Activated CD4-positive, alpha-beta T cell treated with anti-CD3 and anti-CD28 coated beads for 4 hours (primary cell): ENCODE measurements at places on chromosomes 13 and 19.

- DNase-seq = no peak
These were observed 89.3 kb downstream of the KL start for GRCh38 chr13:33105387-33106005.

DNA sequence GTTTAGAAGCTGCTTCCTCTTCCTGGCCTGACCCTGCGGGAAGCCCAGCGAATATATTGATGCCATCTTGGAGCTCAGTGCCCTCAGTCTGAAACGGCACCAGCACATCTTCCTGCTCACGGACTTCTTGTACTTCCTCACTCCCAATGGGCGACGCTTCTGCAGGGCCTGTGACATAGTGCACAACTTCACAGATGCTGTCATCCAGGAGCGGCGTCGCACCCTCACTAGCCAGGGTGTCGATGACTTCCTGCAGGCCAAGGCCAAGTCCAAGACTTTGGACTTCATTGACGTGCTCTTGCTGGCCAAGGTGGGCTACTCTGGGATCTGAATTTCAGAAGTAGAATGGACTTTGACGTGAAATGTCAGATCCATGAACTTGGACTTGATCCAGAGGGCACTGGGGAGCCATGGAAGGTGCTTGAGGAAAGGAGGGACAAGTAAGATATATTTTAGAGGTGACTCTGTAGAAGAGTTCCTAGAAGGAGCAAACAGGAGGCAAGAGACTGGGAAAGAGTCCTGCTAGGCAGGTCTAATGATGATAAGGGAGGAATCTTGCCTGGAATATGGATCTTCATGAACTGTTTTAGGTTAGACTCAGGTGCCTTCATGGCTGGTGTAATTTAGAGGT lies 38.4 kb upstream of the CYP4F8 start:
- no peak for DNase-seq

DNA sequence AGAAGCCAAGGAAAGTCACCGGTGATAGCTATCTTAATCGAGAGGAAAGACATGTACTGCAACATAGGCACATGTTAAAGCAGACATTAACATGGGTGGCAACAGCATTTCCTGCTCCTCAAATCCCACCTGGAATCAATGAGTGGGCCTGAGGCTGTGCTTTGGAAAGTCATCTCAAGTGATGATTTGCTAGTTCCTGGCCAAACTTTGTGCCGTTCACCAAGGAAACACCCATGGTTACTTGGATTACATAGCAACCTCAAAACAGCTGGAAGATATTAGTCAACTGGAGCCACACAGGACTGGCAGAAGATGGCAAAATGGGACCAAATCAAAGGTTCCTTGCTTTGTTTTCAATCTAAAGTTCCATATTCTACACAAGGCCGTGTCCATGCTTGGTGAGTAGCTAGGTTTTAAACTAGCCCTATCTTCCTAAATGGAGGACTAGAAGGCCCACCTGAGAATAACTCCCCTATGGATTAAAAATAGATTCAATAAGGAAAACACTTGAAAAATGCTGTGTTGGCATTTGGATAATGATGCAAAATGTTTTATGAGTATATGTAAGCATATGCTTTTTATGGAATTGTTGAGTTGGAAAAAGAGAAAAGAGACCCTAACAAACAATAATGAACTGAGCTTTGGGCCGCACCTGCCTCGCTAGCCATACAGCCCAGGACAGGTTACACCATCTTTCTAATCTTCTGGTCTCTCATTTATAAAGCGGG lies 144.5 kb downstream of the RGCC start:
- no peak for DNase-seq

DNA sequence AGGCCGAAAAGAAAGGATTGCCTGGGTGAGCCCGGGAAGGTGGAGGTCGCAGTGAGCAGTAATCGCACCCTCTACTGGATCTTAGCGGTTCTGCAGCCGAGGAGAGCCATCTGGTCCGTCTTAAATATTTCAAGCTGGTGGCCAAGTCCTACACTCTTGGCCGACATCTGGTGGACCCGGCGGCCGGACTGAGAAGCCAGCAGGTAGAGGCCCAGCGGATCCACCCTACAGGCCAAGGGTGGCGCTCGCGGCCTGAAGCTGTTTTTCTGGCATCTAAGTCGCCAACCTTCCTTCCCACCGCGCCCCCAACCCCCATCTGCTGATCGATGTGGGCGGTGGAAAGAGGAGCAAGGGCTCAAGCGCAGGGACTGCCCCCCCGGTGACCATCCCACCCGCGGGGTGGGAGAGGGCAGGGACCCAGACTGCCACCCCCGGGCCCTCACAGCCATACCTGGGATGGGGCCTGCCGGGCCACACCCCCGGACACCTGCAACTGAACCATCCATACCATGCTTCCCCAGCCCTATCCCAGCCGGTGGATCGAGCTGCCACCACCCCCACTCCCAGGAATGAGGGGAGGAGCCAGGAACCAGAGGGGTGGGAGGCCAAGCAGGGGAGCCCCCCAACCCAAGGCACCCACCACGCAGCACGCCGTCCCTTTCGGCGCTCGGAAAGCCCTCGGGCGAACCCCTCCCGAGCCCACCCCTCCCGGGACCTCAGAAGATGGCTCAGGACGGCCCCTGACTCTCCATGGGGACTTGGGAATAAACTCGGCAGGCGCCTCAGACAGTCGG lies 46.3 kb upstream of the ZNF730 start:
- no peak for DNase-seq

DNA sequence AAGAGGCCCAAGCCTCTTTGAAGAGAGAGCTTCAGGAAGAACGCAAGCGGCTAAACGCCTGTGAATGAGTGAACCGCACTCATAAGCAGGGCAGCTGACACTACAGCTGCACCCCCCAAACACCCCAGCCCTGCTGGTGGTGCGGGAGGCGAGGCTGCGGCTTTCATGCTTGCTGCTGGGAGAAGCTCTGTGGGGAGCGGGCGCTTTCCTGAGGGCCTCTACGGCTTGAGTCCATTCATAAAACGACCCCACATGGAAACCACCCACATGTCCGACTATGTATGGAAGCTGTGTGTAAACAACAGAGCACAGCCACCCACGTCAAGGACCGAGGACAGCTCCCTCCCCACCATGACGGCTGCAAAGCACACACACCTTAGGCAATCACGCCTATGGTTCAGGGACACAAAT lies 5.5 kb downstream of the AP3D1 start:
- DNase-seq = no peak

DNA sequence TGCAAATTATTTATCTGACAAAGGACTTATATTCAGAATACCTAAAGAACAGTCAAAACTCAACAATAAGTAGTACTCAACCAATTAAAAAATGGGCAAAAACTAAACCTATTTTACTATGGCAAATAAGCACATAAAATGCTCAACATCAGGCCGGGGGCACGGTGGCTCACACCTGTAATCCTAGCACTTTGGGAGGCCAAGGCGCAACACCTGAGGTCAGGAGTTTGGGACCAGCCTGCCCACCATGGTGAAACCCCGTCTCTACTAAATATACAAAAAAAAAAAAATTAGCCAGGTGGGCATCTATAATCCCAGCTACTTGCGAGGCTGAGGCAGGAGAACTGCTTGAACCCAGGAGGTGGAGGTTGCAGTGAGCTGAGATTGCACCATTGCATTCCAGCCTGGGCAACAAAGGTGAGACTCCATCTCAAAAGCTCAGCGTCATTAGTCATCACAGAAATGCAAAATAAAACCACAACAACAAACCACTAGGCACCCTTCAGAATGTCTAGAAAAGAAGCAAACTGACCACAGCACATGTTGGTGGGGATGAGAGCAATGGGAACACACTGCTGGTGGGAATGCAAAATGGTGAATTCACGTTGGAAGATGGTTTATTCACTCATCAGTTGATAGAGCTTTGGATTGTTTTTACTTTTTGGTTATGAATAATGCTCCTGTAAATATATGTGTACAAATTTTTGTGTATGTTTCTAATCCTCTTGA lies 180.6 kb upstream of the SOX1 start:
- DNase-seq = no peak
